ENCODE measurements at places on chromosomes 1 and 21. TPM values are rescaled to one million over a fixed set of nuclear protein-coding genes. Genes with fewer than 3 reads are reported as not detected.
A peak's percentile ranks its signal among the peaks of the same experiment; 100 is the strongest.

DNA sequence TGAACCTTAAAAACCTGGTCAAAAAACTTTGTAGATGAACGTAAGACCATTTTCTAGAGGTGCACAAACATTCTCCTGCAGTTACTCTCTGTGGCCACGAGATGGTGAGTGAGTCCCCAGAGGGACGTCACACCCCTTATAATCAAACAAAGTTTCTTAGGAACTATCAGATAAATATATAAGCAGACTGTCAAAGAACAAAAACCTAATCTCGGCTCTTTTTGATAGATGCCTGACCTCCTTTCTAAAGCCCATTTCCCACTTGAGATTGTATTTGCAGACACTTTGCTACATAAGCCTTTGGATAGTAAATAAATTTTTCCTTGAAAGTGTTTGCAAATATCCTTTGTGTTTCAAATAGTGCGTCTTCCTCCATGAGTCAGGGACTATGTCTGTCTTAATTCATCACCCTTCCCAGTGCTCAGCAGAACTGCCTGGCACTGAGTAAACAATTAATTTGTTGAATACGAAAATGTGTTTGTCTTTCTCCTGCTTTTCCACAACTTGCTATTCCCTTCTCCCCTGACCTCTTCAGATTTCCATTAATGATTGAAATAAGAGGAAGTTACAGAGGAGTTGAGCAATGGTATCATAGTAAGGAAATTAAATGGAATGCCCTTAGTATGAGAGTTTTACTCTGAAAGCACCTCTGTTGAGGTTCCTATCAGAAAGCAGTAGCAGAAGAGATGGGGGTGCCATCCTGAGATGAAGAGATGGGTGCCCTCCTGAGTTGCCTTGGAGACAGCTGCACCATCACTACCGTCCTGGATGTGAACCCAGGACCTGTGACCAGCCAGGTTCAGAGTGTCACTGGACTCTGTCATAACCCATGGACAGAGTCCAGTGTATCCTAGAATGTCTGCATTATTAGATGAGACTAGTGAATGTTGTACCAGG, 57.8 kb upstream of the RAVER2 start:
- DNase-seq, result no peak

The KIAA1614 gene
- 3.1 TPM for total RNA-seq

The CFHR1 gene
- 1.8 TPM for total RNA-seq

The GBP5 gene
- 2.1 TPM for total RNA-seq

GRCh38 chr1:155277902-155278688, 832 bp downstream of the HCN3 start:
- DNase-seq, result no peak

- DNase-seq, result no peak
Measured at GRCh38 chr1:94734963-94735901, 84.9 kb upstream of the SLC44A3 start.

The MRPL20 gene
- 122 TPM for total RNA-seq

DNA sequence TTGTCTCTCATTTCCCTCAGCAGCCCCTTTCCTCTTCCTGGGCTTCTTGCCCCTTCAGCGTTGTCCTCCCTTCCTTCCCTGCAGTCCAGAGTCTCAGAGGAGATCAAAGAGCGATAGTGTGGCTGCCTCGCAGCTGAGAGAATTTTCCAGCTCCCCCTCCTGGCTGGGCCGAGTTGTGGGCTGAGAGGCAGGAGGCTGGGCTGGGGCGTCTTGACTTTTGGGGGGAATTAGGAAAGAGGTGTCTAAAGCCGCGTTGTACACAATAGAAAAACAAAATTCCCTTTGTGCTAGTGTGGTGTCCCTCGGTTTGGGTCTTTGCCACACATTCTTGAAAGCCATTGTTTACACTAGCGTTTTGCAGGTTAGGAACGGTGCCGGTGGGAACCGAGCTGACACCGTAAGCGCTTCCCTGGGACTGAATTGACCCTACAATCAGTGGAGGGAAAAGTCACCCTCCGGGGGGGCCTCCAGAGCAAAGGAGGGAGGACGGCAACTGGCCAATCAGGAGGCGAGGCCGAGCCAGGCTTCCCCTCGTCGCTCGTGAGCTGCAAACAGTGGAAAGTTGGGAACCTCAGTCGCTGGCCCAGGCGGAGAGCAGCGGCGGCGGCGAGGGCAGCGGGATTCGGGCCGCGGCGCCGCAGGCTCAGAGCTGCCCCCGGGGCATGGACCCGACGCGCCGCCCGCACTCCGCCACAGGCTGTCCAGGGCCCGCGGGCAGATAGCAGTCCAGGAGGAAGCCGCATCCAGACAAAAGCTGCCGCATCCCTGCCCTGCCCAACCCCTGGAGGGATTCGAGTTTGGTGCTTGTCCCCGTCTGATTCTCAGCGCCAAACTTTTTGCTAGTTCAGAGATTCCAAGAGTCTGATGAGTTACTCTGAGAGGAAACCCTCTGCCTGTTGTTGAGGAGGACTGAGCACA, at the start of gene HMCN1:
TSS of gene HMCN1 (plus strand) at position 574 of the 918 bp plus-strand sequence. CDS start 389 bp downstream, outside the sequence.
- DNase-seq, result peak; percentile 92

The NEXN gene
- total RNA-seq, result 15.4 TPM

- no peak for DNase-seq
Measured at GRCh38 chr1:111515291-111516004, 12.0 kb upstream of the ADORA3 start.

The MYBPH gene
- 0.22 TPM for total RNA-seq

The MARK1 gene
- 19.2 TPM for total RNA-seq

The USH2A gene
- not detected for total RNA-seq

GRCh38 chr21:38134084-38134873, 122.5 kb upstream of the KCNJ15 start:
- DNase-seq, result no peak

DNA sequence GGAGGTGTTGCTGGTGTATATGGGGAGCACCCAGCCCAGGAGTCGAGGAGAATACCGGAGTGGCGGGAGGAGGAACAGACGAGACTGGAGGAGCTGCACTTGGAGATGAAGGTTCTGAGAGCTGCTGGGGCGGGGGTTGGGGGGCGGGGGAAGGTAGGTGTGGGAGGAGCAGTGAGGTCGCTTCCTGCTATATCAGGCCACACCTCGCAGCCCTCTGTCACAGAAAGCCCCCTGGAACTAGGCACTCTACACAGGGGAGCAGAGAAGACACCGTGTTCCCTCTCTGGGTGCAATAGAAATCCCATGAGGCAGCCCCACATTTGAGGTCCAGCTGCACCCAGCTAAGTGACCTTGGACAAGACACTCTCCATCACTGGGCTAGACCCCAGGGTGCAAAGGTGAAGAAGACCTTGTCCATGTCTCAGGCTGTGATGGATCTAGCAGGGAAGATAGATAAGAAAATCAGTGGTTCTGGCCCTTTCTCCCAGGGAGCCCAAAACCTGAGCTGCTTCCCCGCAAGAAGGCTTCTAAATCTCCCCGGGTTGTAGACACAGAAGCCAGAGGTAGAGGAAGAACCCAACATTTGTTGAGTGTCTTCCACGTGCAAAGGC, 155.8 kb upstream of the EDN2 start:
- peak; percentile 41 for DNase-seq

DNA sequence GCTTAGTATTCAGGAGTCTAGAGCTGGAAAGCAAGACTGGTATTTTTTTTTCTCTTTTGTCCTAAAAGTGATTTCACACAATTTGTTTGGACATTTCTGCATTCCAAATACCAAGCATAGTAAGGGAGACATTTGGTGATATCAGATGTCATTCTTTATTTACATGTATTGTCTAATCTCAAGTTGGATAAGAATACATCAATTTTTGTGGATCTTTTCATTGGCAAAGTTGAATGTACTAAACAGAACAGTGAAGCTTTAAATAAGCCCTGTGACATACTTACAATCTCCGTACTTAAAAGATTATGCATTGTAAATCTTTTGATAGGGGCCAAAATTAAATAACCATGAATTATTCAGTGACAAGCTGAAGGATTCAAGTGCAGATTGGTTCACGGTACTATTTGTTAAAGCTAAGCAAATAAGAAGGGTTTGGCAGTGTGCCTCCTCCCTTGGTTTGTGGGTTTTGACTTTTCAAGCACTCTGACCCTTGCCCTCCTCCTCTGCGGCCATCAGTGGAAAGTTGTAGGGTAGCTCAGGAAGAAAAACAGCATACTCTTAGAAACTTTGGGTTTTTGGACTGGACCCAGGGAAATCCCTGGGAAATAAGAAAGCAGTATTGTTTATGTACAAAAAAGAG, 663.7 kb downstream of the ADGRL2 start:
- no peak for DNase-seq

The KCNJ15 gene
- 7.6 TPM for total RNA-seq

The SLAMF1 gene
- total RNA-seq, result 0.84 TPM

GRCh38 chr21:33325222-33326067, 675 bp downstream of the IFNAR1 start:
- peak; percentile 93 for DNase-seq

- DNase-seq, result no peak
Measured at GRCh38 chr1:63914706-63915105, 140.9 kb downstream of the ROR1 start.

- no peak for DNase-seq
Measured at GRCh38 chr1:200951016-200951415, 56.3 kb downstream of the INAVA start.

The TNNI3K gene
- 1.1 TPM for total RNA-seq

DNA sequence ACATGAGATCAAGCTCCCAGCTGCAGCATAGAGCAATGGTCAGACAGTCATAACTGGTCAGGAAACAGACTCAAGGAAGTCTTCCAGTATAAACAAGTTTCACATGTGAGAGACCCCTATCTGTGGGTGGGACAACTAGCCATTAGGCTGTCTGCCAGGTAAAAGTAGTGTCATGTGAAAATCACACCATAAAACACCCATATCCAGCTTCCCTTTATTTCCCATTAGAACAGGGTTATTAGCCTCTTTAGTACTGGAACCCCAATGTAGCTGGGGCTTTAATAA, 426.7 kb downstream of the KCNT2 start:
- DNase-seq, result no peak

DNA sequence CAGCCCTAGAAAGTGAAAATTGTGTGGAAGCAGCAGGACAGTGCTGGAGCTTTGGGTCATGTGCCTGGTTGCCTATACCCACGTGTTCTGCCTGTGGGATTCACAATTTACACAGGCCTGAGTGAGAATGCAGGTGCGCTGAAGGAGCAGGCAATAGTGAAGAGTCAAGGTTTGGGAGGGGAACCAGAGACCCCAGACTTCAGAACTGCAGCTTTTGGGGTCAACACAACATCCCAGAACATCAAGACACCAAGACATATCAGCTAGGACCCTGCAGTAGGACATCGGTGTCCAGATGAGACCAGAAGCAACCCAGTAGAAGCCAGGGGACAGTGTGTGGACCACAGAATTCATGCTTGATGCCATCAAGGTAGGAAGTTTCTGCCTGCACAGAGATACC, 29.1 kb upstream of the CNIH3 start:
- no peak for DNase-seq

DNA sequence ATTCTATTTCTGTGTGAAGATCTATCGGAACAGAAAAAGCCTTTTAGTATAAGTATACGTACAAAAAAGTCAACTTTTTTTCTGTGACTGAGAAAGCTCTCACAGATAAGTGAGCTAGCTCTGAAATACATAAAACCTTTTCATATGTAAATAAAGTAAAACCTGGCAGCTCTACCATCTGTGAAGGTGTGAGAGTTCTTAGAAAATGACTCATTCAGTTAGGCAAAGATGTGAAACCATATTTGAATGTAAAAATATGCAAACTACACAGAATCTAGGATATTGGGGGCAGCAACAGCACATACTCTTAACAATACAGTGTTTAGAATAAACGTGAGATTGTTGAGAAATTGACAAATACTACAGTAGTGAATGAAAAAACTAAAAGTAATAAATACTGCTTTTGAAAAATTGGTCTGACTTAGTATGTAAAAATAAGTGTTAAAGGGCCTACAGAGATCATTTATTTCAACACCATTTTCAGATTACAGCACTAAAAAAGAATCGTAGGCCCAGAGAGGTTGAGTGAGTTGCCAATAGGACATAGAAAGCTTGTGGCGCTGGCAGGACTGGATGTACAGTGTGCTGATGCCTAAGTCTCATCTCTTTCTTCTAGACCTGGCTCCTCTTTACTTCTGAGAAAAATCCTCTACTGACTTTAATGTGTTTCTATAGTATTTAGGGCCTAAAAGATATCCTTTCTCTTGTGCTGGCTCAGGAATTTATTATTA, 19.8 kb downstream of the ATP6V1G3 start:
- no peak for DNase-seq

The ATP1A4 gene
- 0.39 TPM for total RNA-seq

The DARS2 gene
- total RNA-seq, result 14.7 TPM

DNA sequence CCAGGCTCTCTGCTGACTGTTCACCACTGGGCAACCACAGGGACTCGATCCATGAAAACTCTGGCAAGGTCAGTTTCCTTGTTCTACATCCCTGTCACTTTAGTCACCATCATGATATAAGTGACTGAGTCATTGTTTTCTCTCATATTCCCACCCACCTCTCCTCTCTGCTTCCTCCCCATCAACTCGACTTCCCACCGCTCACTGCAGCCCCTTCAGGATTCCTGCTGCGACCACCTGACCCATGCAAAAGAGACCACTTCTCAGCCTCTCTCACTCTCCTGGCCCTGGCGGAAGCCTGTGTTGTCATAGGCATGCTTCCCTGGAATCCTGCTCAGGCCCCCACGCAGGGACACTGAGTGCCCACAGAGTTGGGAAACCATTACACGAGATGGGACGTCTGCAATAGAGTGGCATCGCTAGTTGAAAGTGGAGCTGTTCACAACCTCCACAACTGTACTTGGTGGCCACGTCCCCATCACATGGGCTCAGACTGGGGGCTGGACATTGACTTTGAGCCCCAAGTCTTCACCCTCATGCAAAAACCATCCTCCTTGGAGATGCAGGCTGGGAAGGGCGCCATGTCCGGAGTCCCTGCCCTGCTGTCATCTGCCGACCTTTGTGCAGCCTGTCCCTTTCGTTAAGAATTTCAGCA, 1.8 kb upstream of the TFF2 start:
- DNase-seq, result peak; percentile 75

The DHRS3 gene
- total RNA-seq, result 495 TPM

DNA sequence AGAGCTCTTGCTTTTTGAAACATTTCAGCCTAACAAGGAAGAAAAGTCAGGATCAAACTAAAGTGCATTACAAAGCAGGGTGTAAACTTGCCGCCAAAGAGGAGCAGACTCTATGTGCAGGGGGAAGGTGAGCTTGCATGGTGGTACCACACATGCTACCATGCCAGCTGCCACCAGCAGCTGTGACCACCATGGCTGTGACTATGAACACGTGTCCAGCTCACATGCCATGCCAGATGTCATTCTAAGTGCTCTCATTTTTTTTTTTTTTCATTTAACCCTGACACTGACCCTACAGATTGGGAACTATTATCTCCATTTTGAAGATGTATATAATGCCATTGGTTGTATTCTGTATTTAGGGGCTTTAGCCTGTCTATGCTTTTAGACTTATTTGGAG, 79.0 kb downstream of the PCP4 start:
- DNase-seq, result no peak

- no peak for DNase-seq
Measured at GRCh38 chr1:221638595-221638994, 103.3 kb downstream of the DUSP10 start.

All from mesenteric fat pad (tissue), 1 donor.